Fibroblast of skin of left quadriceps (primary cell): ENCODE measurements at places on chromosomes 2 and 18.
A peak's percentile ranks its signal among the peaks of the same experiment; 100 is the strongest.

- DNase-seq = peak; percentile 18
Measured at GRCh38 chr2:105576440-105577241, 168.1 kb upstream of the NCK2 start.

- DNase-seq = no peak
Measured at GRCh38 chr18:71797554-71797953, 746.6 kb downstream of the CBLN2 start.

DNA sequence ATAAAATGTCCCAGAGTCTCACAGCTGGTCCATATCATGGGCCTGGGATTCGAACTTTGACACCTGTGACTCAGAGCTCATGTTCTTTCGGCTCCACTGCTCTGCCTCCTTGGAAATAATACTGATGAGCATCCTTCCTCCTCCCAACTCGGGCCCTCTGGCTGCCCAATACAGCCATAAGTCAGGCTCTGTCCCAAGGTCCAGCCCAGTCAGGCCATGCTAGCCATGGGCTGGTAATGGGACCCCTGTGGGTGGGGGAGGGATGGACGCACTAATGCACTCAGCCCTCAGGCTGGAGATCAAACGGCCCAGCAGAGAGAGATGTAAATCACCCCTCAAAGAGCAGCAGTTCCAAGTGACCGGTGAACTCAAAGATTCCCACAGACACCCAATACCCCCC lies 61.1 kb downstream of the DDX1 start:
- DNase-seq = no peak

GRCh38 chr2:64852771-64853241 lies 136.4 kb upstream of the SLC1A4 start:
- no peak for DNase-seq

GRCh38 chr2:160405077-160405867 lies 88.3 kb downstream of the RBMS1 start:
- DNase-seq = no peak

DNA sequence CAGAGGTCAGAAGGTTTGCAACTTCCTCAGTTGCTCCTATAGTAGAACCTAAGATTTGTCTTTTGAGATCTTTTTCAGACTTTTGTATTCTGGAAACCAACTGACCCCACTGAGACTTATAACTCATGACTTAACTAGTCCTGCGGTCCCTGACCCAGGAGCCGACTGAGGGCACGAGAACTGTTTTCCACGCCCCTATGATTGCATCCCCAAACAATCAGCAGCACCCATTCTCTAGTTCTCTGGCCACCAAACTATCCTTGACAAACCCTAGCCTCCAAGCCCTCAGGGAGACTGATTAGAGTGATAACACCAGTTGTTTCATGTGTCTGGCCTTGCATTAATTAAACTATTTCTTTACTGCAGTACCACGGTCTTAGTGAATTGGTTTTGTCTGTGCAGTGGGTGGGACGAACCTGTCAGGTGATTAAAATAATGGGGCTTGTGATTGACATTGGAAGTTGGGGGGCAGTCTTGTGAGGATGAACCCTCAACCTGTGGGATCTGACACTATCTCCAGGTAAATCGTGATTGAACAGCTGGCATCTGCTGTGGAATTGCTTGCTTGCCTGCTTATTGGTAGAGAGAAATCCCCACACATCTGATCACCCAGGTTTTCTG lies 95.7 kb downstream of the B3GNT2 start:
- no peak for DNase-seq

GRCh38 chr2:56021136-56021474 lies 97.5 kb upstream of the EFEMP1 start:
- no peak for DNase-seq

- DNase-seq = no peak
Measured at GRCh38 chr2:162509288-162509968, 165.5 kb downstream of the GCA start.
